ENCODE measurements at places on chromosomes 1 and 21.
A peak's percentile ranks its signal among the peaks of the same experiment; 100 is the strongest.

DNA sequence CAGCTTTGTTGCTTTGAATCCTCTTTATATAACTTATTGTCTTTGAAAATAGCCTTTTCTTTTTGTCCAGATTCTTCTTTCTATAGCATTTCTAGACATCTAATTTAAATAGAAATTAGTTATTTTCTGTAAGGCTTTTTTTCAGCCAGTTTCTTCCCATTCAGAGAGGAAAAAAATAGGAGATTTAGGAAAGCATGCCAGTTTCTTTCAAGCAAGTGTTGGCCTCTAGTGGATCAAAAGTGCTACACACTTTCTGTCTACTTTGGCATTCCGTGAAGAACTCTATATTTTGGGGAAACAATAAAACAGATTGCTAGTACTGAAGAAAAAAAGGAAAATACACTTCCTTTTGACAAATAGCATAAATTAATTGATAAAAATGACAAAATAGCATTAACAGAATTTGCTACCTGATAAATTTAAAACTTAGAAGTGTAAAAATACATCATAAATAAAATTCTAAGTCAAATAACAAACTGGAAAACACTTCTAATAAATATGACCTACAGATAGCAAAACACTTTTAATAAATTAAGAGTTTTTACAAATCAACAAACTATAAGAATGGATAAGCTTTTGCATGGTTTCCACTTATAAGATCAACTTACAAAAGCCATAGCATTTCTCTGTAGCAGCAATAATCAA lies 13.1 kb upstream of the EXO1 start:
- DNase-seq: no peak

DNA sequence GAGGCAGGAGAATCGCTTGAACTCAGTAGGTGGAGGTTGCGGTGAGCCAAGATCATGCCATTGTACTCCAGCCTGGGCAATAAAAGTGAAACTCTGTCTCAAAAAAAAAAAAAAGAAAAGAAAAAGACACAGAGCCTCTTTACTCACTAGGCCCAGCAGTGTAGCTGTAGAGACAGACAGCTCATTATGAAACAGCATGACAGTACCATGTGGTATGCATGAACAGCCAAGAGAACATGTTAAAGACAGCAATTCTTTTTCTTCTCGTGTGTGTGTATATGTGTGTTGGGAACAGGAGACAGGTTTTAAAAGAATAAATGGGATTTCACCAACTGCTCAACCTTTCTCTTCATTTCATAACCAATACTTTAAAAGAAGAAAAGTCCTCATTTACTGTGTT lies 118.8 kb downstream of the PIK3R3 start:
- no peak for DNase-seq

- DNase-seq: no peak
These were observed 33.6 kb downstream of the SOAT1 start for GRCh38 chr1:179327196-179327595.

DNA sequence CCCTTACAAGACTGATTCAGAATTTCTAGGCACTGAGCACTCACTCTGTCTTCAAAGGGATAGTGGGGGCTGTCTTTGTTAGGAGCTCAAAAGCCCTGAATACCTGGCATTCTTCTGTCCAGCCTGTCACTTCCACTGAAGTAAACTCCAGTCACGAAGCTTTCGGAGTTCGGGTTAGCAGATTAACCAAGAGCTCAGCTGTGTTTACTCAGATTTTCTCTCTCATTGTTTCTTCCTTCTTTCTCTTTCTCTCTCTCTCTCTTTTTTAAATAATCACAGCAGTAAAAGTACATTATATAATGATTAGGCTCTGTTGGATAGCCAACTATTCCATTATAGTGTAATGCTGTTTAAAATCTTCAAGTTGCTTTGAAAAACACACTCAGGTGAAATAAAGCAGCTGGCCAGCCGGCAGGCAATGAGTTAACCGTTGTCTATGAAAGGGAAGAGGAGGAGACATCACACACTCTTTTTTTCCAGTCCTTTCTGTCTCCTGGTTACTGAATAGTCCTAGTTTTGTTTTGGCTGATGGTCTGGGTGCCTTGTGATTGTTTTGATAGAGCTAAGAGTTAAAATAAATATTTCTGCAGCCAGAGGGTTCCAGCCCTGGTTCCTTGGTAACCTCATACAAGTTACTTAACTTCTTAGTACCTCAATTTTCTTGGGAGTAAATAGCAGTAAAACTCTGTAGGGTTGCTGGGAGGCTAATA lies 89.8 kb downstream of the ADSS2 start:
- DNase-seq: no peak

GRCh38 chr1:87103074-87103473 lies 188.6 kb downstream of the HS2ST1 start:
- DNase-seq: no peak

- DNase-seq: no peak
These were observed 32.8 kb upstream of the PKP1 start for GRCh38 chr1:201250326-201251011.

GRCh38 chr1:236103646-236104218 lies 38.6 kb upstream of the GPR137B start:
- DNase-seq: peak; percentile 59

DNA sequence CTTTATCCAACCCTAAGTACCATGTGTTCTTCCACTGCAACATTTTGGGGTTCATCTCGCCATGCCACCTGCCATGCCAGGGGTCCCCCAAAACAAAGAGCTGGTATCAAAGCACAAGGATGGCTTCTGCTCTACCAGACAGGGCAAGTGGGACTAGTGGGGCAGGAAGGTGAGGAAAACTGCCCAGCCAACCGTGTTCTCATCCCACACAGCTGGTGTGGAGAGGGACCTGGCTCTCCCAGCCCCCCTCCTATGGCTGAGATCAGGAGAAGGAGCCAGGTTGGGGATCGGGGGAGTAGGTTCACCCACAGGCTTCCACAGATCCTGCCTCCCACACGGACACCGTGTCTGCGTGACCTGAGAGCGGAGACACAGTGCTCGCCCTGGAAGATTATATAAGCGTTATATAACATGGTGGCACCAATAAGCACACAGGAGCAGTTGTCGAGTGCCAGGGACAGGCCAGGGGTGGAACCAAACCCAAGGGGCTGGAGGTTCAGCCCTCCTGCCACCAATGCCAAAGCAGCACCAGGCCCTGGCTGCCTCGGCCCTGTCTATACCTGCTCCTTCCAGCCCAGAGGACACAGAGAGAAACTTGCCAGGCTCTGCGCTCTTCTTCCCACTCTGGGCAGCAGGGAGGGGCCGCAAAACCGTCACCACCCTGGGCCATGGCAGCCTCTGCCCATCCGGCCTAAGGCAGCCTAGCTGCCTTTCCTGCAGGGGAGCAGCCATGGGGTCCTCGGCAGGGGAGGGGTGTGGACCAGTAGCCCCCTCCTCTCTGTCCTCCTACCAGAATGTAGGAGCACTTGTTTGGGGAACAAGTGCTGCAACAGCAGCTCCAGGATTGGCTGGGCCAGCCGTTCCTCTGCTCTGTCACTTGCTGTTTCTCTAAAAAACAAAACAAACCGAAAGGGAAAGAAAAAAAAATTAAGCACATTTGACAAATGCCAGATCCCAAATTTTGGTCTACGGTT lies 43.5 kb downstream of the CD34 start:
- no peak for DNase-seq

- DNase-seq: no peak
These were observed 1.2 kb downstream of the MAPKAPK2 start for GRCh38 chr1:206685769-206686477.

DNA sequence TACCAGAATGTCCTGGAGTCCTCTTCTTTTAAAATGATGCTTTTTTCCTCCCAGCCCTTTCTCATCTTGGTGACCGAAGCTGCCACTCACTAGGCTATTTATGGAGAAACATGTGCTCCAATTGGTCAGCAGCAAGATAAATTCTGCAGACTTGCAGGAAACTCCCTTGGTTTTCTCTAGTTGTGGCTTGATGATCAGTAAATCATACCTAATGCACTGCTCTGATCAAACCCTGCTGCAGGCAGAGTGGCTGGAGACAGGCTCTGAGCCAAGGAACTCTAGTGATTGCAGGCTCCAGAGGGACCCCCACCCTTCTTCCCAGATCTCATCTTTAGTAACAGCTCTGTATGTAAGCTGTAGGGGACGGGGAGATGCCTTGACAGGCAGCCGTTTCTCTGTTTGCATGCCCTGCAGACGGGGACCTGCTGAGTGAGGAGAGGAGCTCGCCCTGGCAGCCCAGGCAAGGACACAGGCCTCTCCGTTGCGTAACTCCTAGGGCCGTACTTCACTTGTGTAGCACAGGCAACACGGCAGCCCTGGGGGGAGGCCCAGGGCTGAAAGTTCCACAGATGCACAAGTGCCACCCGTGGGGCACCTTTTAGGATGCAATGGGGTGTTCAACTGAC lies 14.5 kb downstream of the SLC6A17 start:
- no peak for DNase-seq

DNA sequence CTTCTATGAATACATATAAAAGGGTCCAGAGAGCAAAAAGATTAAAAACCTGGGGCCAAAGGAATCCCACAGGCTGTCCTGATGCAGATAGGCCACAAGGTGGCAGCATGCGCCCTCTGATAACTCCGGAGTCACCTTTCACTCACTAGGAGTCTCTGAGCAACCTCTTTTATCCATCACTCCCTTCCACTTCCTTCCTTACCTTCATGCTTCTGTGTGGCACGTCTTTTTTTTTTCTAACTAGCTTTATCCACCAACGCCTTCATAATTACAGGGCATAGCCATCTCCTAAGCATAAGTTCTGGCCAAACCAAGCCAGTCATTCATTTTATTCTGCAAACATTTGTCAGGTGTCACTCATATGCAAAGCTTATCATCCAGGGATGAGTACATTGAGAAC lies 3.9 kb upstream of the PGLYRP4 start:
- peak; percentile 70 for DNase-seq
